ENCODE measurements at places on chromosomes 1 and 21.

GRCh38 chr1:11753555-11754208 is 8.3 kb upstream of the C1orf167 start:
- DNase-seq, result no peak

DNA sequence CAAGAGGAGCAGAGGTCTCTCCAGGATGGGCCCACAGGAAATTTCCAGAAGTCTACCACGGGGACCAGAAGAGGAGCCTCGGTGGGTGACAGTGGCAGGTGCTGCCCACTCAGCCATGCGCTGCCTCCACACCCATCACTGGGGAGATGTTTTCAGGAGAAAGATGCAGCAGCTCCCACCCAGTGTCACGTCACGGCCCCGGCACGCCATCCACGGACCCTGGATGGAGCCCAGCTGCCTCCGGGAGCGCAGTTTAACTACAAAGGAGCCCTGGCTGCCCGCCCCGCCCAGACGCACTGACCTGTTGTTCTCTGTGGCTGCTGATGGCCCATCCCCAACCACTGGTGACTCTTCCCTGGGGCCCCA is 6.8 kb downstream of the TSPEAR start:
- no peak for DNase-seq

- no peak for DNase-seq
These were observed 4.3 kb upstream of the ZBTB7B start for GRCh38 chr1:154998201-154998780.

DNA sequence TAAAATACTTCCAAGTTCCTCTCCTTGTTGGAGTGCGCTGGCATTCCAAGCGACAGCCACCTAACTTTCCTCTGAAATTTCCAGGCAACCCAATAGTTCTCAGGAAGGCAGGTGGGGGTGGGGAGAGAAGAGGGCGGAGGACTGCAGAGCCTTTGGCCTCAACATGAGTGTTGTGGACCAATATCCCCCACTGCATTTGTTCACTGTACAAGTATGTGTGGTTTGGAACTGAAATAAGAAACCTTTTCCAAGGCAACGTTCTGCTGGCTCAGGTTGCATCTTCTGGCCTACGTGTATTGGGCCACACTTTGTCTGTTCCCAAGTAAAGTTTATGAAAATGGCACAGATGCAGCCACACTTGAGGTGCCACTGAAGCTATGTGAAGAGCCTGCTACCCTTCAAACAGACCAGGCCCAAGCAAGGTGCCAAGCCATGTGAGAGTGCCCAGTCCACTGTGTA is 153.4 kb downstream of the DHRS3 start:
- no peak for DNase-seq

DNA sequence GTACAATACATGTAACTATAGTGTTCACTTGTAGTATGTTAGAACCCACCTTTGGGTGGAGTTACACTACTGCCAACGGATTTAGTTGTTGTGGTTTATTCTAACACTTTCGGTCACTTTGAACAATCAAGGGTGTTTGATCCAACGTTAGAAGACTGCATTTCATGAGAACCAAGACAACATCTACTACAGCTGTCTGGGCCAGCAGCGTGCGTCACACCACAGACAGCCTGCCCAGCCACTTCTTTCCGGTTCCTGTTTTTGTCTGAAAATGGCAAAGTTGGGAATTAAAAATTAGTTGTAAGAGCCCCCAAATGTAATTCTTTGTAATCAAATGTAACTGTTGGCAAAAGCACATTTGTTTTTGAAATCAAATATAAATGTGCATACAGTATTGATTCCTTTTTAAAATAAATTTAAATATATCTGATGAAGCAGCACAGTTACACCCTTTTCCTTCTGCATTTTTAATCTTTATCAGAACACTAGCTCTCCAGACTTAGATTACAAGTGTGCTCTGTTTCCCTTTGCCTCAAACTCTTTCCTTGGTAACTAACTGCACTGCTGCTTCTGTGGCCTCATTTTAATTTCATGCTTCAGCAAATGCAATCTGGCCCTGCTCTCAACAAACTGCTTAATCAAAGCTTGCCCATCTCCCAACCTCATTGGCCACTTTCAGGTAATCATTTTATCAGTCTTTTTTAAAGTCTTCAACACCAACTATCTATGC is 86.6 kb upstream of the DPH5 start:
- peak; percentile 27 for DNase-seq

GRCh38 chr1:202029171-202029665 is 18.8 kb downstream of the ELF3 start:
- no peak for DNase-seq

GRCh38 chr21:43864313-43864961 is 586 bp upstream of the AGPAT3 start:
- peak; percentile 51 for DNase-seq

GRCh38 chr1:218079347-218079746 is 205.7 kb upstream of the RRP15 start:
- no peak for DNase-seq

GRCh38 chr21:34364921-34365320 is 1.1 kb downstream of the KCNE2 start:
- no peak for DNase-seq
